ENCODE measurements at places on chromosomes 13 and 19.
A peak's percentile ranks its signal among the peaks of the same experiment; 100 is the strongest.

DNA sequence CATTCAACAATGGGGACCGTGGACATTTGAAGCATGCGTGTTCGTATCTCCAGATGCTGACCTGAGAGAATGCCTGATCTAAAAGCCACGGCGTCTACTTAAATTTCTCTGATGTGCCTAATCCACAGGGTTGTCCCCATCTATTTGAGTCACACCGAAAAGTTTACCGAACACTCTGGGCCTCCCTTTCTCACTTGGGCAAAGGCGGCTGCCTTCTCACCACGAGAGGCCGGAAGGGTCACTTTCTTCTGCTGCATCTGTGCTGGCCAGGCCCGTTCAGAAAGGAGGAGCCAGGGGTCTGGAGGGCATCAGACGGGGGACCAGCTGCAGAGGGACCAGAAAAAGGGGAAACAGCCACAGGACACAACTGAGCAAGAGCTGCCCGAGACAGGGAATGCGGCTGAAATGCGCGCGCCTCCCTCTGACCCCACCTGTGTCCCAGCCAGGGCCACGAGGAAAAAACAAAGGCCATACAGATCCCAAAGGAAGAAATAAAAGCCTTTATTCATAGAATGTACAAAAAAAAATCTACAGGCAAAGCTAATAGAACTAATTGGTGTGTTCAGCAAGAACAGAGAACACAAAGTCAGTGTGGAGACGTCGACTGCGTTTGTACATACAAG is 71.3 kb upstream of the C13orf46 start:
- no peak for DNase-seq

GRCh38 chr13:52950436-52950956 is 78.1 kb upstream of the OLFM4 start:
- DNase-seq: no peak

DNA sequence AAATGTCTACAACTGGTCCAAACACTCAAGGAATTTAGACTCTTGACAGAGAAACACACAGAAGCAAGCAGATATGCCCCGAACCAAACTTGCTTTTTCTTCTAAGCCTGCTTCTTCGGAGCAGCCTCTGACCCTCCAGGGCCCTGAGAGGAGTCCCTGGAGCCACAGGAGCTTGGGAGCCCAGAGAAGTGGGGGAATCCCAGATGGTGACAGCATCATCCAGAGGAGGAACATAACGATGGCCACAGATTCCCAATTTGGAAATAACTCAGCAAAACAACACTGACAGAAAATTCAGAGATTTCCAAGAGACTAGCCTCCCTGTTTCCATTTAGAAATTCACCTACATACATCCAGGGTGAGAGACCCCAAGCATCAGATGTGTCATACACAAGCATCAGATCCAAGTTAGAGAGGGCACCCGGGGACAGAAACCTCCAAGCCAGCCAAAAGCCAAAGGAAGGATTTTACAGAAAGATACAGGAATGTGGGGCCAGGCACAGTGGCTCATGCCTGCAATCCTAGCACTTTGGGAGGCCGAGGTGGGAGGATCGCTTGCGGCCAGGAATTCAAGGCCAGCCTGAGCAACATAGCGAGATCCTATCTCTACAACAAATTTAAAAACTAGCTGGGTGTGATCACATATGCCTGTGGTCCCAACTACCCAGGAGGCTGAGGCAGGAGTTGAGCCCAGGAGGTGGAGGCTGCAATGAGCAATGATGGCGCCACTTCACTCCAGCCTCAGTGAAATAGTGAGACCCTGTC is 2.0 kb upstream of the PVR start:
- no peak for DNase-seq

DNA sequence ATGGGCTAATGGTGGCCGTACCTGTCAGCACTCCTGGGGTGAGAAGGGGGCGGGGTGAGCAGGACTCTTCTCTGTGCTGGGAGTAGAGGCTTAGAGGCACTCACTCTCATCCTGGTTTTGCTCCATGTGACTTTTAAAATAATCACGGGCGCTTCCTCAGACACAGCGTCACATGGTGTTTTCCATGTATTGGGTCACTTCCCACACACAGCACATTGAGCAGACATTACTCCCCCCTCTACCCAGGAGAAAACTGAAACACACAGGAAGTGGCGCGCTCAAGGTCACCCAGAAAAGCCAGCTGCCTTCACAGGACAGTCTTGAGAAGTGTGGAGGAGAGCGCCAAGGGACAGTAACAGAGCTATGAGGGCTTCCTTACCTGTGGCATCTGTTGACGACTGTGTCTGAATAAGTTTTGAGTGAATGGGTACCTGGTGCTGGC is 23.2 kb downstream of the SPATA13 start:
- no peak for DNase-seq

GRCh38 chr19:39397360-39398296 is 6.5 kb downstream of the MED29 start:
- peak; percentile 85 for DNase-seq

DNA sequence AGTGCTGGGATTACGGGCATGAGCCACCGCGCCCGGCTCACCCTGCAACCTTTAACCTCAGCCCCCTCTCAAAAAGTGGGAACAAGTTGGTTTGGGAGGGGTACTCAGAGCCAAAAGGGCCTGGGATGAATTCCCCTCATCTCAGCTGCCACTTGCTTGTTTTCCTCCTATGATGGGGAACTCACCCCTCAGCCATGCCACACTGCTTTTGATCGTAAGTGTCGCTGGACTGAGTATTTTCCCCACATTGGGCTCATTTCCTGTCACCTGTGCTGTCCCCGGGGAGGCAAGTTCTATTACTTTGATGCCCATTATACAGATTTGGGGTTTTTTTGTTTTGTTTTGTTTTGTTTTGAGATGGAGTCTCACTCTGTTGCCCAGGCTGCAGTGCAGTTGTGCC is 6.5 kb downstream of the R3HDM4 start:
- DNase-seq: no peak

DNA sequence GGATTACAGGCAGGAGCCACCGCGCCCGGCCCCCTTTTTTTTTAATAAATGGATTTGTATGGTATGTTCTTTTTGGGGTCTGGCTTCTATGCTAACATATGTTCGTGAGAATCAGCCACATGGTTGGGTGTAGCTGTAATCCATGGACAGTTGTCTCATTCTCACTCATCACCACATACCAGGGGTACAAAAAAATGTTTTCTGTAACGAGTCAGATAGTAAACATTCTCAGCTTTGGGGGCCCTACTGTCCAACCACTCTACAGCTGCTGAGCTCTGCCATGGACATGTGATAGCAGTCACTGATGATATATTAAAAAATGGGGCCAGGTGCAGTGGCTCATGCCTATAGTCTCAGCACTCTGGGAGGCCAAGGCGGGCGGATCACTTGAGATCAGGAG is 5.1 kb upstream of the RETN start:
- no peak for DNase-seq

DNA sequence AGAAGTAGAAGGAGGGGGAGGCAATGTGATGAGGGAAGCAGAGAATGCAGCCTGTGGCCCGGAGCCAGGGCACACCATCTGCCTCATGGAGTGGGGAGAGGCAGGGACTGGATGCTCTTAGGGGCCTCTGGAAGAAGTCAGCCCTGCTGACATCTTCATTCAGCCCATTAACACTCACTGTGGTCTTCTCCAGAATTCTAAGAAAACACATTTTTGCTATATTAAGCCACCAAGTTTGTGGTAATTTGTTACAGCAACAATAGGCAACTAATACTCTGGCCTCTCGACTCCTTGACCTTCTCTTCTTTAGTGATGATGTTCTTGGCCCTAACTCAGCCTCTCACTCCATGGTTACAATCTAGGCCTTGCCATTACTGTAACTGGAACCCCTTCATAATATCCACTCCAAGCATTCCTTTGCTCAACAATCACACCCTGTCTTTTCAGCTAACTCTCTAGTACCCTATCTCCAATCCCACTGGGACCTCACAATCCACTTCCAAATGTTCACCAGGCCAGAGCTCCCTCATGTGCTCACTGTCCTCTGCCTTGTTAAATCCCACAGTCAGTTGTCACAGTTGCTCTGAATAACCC is 98.5 kb downstream of the MIPEP start:
- no peak for DNase-seq

DNA sequence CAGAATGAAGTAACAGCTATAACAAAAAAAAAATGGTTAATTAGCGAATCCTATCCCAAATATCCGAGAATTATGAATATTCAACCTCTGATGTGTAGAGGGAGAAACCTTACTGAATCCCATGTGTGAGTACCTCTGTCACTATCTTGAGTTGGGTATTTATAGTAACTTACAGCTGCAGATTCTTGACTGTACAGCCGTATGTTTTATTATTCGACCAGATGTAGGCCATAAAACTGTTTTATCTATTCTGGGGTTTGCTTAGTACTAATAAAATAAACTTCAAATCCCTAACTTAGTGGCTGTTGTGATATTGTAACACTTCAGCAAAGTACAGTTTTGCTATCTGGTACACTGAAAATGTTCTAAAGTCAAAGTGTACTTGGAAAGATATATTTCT is 120.0 kb downstream of the EFNB2 start:
- DNase-seq: no peak

DNA sequence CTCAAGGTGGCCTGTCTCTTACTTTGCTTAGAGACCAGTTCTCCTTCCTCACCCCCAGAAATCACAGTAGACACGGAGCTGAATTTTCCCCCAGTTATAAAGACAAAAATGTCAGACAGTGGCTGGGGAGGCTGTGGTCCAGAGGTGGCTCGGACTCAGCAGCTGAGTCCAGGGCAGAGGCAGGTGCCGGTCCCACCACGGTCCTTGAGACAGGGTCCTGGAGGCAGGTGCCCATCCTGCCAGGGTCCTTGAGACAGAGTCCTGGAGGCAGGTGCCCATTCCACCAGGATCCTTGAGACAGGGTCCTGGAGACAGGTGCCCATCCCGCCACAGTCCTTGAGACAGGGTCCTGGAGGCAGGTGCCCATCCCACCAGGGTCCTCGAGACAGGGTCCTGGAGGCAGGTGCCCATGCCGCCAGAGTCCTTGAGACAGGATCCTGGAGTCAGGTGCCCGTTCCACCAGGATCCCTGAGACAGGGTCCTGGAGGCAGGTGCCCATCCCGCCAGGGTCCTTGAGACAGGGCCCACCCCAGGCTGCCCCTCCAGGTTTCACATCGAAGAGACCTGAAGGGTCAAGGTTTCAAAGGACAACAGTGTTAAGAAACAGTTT is 23.1 kb downstream of the PEPD start:
- no peak for DNase-seq

- DNase-seq: no peak
These were observed 635 bp upstream of the PCCA start for GRCh38 chr13:100088273-100088643.

DNA sequence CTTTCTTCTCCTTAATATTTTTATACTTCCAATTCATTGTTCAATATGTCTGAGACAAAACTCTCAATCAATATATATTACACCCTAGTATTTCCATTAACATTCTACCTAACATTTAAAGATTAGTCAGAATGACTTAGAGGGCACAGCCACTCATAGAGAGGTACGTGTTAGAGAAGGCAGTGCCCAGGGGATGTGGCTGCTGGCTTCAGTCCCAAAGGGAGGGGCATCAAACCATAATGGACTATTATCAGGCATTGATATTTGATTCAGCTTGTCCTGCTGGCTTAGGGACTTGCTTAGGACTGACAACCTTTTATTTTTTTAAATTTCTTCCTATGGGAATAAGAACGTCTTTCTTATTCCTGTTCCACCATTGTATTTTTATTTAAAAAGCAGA is 1392.0 kb upstream of the ATXN8OS start:
- no peak for DNase-seq

DNA sequence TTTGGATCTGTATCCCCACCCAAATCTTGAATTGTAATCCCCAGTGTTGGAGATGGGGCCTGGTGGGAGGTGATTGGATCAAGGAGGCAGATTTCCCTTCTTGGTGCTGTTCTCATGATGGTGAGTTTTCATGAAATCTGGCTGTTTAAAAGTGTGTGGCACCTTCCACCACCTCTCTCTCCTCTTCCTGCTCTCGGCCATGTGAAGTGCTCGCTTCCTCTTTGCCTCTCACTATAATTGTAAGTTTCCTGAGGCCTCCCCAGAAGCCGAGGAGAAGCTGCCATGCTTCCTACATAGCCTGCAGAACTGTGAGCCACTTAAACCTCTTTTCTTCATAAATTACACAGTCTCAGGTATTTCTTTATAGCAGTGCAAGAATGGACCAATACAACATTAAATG is 15.7 kb downstream of the COMMD6 start:
- no peak for DNase-seq

DNA sequence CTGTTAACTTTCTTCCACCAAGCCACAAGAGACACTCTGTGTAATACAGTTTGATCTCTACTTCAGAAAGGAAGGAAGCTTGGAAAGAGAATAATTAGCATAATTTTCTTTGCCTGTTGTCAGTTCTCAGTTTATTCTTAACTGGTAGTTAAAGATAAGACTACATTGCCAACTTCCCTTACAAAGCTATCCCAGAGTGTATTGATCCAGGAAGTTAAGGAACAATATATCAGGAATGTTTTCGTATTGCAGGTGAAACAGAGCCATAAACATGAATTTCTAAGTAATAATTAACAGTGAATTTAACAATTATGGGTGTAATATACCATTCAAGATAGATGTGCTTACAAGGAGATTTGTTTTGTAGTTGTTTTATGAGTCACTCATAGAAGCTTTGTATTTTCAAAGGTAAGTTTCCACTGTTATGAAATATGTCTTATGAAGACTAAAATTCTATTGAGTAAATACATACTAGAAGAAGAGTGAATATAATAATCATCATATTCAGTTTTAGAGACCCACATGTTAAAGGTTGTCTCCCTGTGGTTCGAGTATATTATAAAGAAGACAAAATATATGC is 88.4 kb upstream of the KLF5 start:
- no peak for DNase-seq

- no peak for DNase-seq
These were observed 9.4 kb downstream of the FCER2 start for GRCh38 chr19:7692417-7693088.

- DNase-seq: no peak
These were observed 10.1 kb downstream of the NLRP12 start for GRCh38 chr19:53813996-53814395.

GRCh38 chr13:33931397-33932311 is 113.7 kb downstream of the RFC3 start:
- DNase-seq: peak; percentile 43
